Kidney (tissue), 22 donors: ENCODE measurements at places on chromosomes 7 and 10. TPM values are rescaled to one million over a fixed set of nuclear protein-coding genes. Genes with fewer than 3 reads are reported as not detected.

DNA sequence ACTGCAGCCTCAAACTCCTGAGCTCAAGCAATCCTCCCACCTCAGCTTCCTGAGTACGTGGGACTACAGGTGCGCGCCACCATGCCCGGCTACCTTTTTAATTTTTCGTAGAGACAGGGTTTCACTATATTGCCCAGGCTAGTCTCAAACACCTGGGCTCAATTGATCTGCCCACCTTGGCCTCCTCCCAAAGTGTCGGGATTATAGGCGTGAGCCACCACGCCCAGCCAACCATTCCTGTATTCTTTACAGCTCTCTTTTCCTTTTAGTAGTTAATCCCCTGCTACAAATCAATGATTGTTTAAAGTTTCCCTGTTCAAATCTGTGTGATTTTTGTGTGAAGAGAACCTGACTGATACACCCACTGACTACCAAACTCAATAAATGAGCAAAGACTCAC lies 75.4 kb upstream of the SVIL start:
- H3K4me3 ChIP-seq, result no peak overlapping the region
- DNase-seq, result no peak
- H3K27me3 ChIP-seq, result no peaks in the 10 kb centered on the region
- no peak overlapping the region for H3K27ac ChIP-seq
- no peaks in the 10 kb centered on the region for H3K4me1 ChIP-seq

GRCh38 chr10:114893251-114893650 lies 44.7 kb upstream of the TRUB1 start:
- no peaks in the 10 kb centered on the region for H3K27me3 ChIP-seq
- no peak for DNase-seq
- H3K27ac ChIP-seq, result no peak overlapping the region
- H3K4me1 ChIP-seq, result no peaks in the 10 kb centered on the region
- no peak overlapping the region for H3K4me3 ChIP-seq

DNA sequence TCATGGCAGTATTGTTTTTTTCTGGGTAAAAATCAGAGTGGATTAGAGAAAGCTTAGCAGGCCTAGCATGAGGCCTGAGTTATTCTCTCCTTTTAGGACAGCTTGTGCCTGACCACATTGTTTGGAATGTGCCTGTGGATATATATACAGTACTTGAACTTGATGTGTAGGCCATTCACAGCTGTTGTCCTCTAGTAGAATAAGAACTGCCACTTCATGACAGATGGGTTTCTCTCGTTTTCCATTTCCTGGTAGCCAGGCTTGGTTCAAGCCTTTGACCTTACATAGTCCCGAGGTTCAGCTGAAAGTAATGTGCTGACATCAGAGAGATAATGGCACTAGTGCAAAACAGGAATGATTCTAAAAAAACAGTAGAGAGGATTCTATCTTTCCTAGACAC lies 473.9 kb downstream of the AUTS2 start:
- DNase-seq, result no peak
- H3K4me3 ChIP-seq, result no peak overlapping the region
- H3K4me1 ChIP-seq, result no peaks in the 10 kb centered on the region
- no peak overlapping the region for H3K27ac ChIP-seq
- H3K36me3 ChIP-seq, result no peaks in the 10 kb centered on the region

GRCh38 chr10:60534761-60535389 lies 145.2 kb upstream of the ANK3 start:
- H3K27ac ChIP-seq, result no peak overlapping the region
- H3K4me3 ChIP-seq, result no peak overlapping the region
- H3K27me3 ChIP-seq, result no peaks in the 10 kb centered on the region
- H3K4me1 ChIP-seq, result no peaks in the 10 kb centered on the region
- no peak for DNase-seq

DNA sequence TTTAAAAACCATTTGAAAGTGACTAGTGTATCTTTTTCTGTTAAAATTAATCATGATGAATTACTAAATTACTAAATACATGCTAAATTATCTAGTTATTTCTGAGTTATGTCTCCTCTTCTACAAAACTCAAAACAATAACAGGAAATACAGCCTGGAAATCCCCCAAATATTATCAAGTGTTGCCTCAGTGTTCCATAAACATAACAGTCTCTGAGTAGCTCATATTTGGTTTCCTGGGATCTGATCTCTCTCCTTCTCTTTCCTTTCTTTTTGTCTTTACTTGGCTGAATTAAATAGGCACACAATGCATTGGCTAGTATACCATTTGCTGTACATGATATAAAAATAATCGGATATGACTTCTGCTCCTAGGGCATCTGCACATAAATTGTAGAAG lies 277.6 kb upstream of the IGFBP3 start:
- no peak overlapping the region for H3K4me3 ChIP-seq
- no peak overlapping the region for H3K27ac ChIP-seq
- H3K27me3 ChIP-seq, result no peaks in the 10 kb centered on the region
- H3K36me3 ChIP-seq, result no peaks in the 10 kb centered on the region
- no peak for DNase-seq

DNA sequence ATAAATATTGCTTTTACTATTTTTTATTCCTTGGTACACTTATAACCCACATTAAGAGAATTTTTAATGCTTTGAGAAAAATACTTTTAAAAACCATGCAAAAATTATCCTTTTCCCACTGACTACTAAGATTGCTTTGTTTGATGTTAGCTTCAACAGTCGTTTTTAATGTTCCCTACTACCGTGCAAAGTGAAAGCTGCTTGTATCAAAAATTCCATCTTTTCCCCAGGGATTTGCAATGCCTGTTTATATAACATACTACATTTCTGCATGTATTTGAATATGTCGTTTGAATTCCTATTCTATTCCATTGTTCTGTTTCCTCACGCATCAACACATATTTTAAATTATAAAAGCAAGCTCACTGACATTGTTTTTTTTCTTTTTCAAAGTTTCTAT lies 54.4 kb downstream of the TFPI2 start:
- no peak for DNase-seq
- no peaks in the 10 kb centered on the region for H3K4me1 ChIP-seq
- no peak overlapping the region for H3K4me3 ChIP-seq
- H3K36me3 ChIP-seq, result no peaks in the 10 kb centered on the region
- H3K27me3 ChIP-seq, result no peaks in the 10 kb centered on the region
- no peak overlapping the region for H3K27ac ChIP-seq

Gene FGFBP3
- total RNA-seq, result 2.7 TPM
